ENCODE measurements at places on chromosomes 2 and 18. TPM values are rescaled to one million over a fixed set of nuclear protein-coding genes. Genes with fewer than 3 reads are reported as not detected.
A peak's percentile ranks its signal among the peaks of the same experiment; 100 is the strongest.

Gene LRP2
- total RNA-seq: 0.10 TPM

Gene UGT1A10
- not detected for total RNA-seq

Gene TMEM163
- not detected for total RNA-seq

Gene NYAP2
- total RNA-seq: not detected

Gene ADAM23
- 4.9 TPM for total RNA-seq

Gene LYG2
- not detected for total RNA-seq

Gene SH2D6
- total RNA-seq: 5.3 TPM

Gene HOXD12
- not detected for total RNA-seq

Gene OR6B2
- total RNA-seq: not detected

Gene ZSWIM2
- 0.16 TPM for total RNA-seq

DNA sequence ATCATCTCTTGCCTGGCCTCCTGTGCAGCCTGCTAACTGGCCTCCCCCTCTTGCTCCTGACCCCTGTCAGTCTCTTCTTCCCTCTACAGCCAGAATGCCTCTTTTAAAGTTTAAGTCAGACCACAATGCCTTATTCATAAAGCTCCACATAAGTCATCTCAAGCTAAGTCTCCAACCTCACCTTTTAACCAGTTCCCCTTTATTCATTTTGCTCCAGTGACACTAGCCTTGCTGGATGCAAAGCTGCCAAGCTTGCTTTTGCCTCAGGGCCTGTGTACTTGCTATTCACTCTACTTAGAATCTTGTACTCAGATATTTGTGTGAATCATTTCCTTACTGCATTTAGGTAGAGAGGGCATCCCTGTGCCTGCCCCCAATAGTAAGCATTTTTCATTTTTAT lies 180.9 kb downstream of the PDE1A start:
- no peak for DNase-seq

- DNase-seq: no peak
Measured at GRCh38 chr2:240166191-240166590, 25.7 kb upstream of the OTOS start.

GRCh38 chr2:181667234-181667633 lies 10.3 kb upstream of the CERKL start:
- DNase-seq: no peak

- peak; percentile 26 for DNase-seq
Measured at GRCh38 chr2:153416071-153416470, 62.5 kb downstream of the RPRM start.

- no peak for DNase-seq
Measured at GRCh38 chr2:223787358-223787757, 50.0 kb downstream of the AP1S3 start.

GRCh38 chr2:106581755-106582147 lies 94.6 kb downstream of the CD8B2 start:
- no peak for DNase-seq

DNA sequence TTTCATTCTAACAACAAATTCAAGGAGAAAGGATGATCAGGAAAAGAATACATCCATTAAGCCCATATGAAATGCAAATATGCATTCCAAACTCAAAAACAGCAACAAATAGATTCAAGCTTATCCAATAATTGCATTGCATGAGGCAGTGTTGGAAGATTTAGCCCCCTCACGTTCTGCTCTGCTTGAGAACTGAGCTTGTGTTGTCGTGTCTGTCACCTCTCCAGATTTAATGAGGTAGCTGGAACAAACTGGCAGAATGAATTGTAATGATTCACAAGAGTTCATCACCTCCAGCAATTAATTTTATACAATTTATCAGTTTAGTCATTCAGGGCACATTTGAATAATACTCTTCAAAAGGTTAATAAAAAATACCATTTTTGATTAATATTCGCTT lies 54.8 kb downstream of the AP1S3 start:
- DNase-seq: no peak

DNA sequence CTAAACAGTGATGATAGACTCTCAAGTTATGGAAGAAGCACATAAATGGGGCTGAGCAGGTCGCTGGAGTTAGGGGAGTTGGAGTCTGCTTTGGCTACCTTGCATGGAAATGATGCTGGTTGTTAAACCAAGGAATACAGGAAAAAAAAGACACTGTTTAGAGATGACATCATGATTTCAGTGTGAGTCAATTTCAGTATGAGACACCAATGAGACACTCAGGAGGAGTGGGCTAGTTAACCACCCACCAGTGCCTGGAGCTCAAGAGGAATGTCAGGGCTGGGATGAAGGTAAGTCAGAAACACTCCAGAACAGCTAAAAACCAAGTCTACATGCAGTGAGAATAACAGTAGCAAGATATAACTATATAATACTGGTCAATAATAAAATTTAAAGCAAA lies 303.6 kb downstream of the SOX11 start:
- DNase-seq: no peak

DNA sequence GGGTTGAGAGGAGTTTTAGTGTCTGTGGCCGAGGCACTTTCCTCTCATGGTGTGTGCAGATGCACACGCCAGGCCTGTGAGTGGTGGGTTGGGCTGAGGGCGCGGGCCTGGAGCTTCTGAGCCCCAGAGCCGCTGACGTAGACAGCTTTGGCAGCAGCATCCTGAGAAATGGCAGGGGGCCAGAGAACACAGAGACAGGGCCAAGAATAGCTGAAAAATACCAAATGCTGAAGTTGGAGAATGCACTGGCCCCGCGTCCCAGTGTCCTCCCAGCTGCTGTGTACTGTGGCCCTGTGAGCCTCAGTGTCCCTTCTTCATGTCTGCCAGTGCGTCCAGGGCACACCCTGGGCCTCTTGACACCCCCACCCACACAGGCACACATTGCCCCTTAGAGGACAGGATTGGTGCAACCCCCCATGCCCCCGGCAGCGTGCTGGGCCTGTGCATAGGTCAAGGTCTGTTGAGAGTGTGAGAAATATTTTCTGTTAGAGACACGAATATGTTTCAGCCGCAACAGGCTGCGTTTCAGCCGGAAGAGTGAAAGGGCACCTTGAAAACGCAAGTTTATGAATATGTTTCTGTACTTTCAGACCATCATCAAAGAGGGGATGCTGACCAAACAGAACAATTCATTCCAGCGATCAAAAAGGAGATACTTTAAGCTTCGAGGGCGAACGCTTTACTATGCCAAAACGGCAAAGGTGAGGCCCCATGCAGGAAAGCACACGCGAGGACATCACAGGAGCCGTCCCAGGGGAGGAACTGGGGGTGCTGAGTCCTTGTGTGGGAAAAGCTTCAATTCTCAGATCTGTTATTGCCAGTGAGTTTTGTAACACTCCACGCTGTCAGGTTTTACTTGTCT lies 33.6 kb downstream of the DGKD start:
- peak; percentile 96 for DNase-seq

DNA sequence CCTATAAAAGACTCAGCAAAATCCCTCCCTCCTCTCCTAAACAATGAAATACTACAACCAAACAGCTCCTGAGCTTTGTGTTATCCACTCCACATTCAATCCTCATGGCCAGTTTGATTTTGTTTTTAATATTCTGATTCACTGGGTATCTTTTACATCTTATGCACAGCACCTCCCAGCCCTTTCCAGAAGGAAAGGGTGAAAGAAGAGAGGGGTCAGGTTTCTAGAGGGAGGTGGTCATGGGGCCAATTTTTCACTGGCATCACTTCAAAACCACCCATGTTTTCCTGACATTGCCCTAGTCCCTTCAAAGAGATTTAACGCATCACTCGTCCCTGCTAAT lies 315.6 kb downstream of the LPIN1 start:
- no peak for DNase-seq

GRCh38 chr2:96685577-96686459 lies 43.3 kb downstream of the FER1L5 start:
- DNase-seq: no peak

GRCh38 chr2:142286618-142287017 lies 155.8 kb upstream of the LRP1B start:
- no peak for DNase-seq

GRCh38 chr2:3805201-3805939 lies 102.0 kb downstream of the DCDC2C start:
- no peak for DNase-seq

GRCh38 chr2:70646420-70646818 lies 92.8 kb upstream of the TGFA start:
- no peak for DNase-seq

DNA sequence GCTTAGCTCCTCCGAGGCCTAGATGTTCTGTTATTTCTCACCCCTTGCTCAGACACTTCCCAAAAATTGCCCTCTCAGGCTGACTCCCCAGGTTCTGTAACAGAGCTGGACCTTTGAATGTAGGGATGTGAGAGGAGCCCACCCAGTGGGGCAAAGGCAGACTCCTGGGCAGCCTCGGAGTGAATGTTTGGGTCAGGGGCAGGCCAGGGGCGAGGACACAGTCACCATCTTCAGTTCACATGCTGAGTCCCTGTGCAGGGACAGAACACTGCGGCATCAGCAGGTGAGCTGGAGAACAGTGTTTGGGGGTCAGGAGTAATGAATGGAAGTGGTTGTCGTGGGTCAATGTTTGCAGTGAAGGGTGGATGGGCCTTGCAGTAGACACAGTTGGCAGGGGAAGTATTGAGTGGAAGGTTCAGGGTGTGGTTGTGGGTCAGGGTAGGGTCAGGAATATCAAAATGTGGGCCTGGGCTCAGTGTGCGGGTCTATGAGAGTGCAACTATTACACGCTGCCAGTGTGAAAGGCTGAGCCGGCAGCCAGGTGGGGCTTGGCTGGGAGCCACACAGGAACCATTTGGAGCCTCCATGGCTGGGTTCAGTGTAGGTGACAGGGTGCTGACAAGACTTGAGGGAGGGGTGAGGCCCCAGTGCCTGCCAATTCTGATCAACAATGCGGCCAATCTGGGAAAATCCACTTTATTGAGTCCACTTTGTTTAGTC lies 4.4 kb downstream of the IHH start:
- DNase-seq: no peak

DNA sequence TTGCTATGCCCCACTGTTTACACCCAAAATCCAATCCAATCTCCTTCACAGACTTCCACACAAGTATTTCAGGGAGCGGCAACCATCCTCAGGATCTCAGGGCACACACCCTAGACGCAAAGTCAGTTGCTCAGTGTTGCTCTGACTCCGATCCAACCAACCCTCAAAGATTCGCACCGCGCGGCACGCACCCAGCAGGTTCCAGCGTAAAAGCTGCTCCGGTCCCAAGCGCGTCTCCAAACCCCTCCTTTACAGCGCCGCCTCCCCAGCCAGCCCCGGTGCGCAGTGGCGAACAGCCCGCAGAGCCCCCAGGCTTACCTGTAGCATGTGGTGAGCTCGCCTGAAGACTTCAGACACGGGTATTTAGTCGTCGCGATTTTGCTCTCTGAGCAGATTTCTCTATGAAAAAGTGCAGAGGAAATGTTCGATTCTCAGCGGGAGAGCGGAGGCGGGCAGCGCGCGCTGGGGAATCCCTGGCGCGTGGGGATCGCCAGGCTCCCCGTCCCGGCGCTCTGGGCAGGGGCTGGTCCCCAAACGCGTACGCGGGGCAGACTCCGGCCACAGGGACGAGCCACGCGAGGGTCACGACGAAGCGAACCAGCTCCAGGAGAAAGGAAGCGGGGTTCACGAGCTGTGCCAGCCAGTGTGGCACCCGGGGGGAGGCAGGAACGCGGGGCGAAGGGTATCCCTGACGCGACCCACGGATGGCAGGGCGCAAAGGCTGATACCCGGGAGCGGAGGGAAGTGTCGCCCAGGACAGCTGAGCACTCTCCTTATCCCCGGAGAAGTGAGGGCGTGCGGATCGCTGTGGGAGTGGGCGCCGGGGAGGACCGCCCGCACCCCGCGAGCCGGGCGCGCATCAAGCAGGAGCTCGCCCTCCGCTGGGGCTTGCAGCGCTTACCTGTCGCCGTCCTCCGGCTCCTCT lies 650 bp downstream of the CCBE1 start:
- DNase-seq: peak; percentile 65

GRCh38 chr18:78980777-78981380 lies 1.3 kb downstream of the SALL3 start:
- no peak for DNase-seq

GRCh38 chr2:163132850-163133249 lies 294.3 kb upstream of the KCNH7 start:
- DNase-seq: peak; percentile 22

DNA sequence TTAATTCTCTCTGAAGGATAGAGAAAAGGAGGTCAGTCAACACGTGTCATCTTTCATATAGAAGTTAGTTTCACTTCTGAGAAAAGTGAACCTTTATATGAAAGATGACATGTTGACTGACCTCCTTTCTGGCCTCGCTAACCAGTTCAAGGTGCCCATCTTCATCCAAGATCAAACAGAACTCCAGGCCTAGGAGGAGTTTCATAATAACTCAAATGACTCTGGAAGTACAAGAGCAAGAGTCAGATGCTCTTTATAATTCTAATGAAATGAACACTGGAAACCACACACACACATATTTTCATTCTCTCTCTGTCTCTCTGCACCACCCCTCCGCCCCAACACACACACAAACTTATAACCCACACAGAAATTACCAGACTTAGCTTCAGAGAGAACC lies 16.3 kb downstream of the ANKRD44 start:
- no peak for DNase-seq

DNA sequence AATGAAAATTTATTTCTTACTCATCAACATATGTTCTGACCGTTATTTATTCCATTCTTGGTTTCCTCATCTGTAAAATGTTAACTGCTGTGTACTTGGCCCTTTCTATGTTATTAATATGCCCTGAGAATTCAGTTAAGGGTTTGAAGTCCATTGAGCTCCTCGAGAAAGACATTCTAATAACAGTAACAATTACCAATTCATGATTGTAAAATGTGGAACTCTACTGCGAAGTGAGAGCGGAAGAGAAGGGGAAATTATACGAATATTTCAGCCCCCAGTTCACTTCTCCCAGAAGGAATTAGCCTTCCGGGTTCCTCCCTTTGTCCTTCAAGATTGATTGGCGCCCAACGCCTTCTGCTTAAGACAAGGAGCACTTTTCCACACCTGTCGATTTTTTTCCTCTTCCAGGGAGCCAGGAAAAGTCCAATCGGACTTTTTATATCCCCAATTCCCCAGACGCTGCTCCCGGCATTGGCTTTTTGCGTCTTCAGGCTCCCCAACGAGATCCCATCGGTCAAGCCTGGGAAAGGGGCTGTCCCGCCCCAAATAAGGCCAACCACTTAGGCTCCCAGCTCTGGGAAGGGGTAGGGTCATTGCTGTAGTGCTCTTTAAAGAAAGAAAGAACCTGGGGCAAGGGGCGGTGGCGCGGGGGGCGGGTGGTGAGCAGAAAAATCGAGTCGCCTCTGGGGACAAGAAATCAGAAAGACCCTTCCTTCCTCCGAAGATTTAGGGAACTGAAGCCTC lies 1.6 kb downstream of the DSC2 start:
- DNase-seq: no peak

DNA sequence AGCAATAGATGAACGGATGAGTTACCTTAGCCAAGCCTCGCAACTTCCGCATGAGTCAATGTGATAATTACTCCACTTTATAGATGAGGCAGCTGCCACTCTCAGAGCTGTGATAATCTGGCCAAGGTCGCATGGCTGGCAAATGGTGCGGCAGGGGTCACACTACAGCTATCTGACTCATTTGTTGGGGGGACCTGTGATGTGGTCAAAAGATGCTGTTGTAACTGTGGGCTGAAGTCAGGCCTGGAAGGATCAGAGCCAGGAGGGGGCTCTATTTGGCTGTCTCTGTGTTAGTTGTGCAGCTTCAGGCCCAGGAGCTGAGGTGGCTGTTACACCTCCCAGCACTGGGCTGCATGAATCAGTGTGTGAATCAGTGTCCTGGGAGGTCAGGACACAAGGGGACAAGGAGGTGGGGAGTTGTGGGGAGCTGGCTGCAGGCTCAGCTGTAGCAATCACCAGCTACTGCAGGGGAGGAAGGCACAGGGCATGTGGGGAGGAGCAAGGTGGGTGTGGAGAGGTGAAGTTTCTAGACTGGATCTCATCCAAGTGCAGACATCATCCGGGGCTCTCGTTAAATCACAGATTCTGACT lies 33.1 kb downstream of the NGEF start:
- DNase-seq: peak; percentile 74

Data from myocyte (in vitro differentiated cells).